AML-193 (cell line): ENCODE measurements at places on chromosomes 4 and X.

- no peak for DNase-seq
Measured at GRCh38 chrX:140799216-140799615, 89.7 kb downstream of the LINC00632 start.

DNA sequence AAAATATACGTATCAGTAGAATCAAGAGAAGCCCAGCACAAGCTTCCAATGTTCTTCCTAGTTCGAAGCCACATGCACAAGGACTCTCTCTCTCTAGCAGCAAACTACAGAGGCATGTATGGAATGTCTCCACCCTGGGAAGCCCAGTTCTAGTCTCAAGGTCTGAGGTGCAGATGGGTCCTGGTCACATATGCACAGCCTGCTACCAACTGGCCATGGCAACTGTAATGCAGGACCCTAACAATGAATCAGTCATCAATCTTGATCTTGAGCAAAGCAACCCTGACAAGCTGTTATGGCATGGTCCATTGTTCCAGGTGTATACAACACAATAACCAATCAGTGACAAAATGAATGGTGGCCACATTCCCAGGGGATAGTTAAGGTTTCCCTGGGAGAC lies 55.8 kb downstream of the MBNL3 start:
- no peak for DNase-seq

DNA sequence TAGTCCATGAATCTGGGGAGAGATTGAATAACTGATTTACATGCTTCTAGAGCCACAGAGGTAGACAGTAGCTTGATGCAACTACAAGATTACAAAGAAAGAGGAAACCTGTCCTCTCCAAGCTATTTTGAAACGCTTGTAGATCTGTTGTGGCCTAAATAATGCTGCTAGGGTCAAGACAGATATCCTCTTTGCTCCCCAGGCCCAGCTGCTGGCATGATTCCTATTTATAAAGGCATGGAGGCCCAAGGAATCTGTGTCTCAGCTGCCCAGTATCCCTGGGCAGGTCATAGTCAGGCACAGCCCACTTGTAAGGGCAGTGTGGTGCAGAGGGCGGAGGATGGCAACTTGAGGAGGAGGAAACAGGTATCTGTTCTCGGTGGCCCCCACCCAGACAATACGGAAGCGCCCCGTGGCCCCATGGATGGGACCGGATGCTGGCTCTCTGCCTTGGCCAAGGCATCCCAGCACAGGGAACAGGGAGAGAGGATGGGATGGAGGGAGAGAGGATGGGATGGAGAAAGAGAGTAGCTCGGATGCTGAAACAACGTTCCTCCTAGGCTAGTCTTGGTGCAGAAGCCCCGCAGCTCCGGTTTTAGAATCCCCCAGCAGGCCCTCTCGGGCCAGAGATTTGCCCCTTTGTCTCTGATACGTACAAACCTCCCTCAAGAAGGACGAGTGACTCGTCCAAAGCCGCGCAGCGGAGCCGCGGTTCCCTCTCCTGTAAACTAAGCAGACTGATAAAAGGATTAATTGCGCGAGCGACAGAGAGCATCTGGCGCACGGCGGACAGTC lies 767 bp upstream of the SMIM20 start:
- DNase-seq = no peak

DNA sequence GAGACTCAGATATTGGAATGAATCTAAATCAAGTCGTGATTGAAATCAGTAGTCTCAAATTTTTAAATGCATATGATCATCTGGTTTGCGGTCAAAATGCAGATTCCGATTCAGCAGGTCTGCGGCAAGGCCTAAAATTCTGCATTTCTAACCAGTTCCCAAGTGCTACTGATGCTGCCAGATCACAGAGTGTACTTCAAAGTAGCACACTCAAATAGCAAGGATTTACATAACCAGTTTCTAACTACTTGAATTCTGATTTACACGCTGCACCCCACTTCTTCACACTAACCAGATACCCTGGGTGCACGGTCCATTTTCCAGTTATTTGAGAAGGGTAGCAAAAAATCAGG lies 752 bp downstream of the MBTPS2 start:
- DNase-seq = no peak

DNA sequence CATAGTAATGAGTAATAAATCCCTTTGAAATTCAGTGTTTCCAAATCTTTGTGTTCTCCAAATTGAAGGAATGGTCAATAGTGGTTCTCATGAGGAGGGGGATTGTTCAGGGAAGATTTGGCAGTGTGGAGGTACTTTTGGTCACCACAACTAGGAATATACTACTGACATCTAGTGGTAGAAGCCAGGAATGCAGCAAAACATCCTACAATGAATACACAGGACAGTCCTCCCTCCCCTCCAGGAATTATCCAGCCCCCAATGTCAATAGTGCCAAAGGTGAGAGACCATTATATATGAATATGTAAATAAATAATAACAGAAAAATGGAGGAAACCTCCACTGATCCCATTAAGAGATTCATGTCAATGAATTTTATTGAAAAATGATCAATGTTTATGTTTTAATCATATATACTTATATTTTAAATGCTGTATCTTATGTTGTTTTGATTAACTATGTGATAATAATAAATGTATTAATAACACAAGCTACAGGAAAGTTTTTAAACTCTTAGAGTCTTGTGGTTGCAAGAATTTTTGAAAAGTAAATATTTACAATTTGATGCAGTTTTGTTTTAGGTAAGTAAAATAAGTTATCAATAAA lies 14.4 kb upstream of the FAM9A start:
- DNase-seq = peak; percentile 9

GRCh38 chrX:3244955-3245354 lies 101.5 kb downstream of the MXRA5 start:
- DNase-seq = no peak

GRCh38 chrX:8743126-8743732 lies 11.3 kb upstream of the ANOS1 start:
- DNase-seq = peak; percentile 18

GRCh38 chr4:38531141-38531727 lies 132.8 kb upstream of the KLF3 start:
- no peak for DNase-seq

DNA sequence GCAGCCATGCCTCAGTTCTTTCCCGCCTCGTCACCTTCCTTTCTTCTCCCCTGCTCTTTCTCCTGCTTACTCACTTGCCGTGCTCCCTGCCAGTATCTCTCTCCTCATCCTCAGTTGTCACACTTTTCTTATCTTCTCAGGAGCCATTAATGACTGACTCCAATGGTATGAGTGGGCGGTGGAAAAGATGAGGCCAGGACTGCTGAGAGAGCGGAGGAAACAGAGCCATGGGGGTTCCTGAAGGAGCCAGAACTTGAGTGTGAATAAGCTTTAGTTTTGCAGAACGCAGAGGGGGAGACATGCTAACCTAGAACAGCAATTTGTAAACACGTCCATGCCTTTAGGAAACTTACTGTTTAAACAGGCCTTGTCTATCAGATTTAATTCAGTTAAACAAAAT lies 126.5 kb downstream of the CHIC2 start:
- DNase-seq = no peak

DNA sequence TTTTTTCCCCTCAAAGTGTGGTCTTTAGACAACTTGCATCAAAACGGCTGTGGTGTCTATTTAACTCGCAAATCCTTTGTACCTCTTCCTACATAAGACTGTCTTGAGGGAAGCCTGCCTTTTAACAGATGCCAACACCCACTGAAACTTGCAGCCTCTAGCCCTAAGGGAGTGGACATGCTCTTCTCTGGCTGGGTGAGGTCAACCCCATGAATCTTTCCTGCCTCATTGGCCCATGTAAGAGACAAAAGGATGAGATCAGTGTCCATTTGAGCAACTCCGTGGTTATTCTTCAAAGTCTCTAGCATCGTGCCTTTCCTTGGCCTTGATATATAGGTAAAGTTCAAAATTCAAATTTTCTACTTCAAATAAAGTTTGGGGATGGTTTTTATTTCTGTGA lies 134.7 kb downstream of the SHROOM3 start:
- no peak for DNase-seq

DNA sequence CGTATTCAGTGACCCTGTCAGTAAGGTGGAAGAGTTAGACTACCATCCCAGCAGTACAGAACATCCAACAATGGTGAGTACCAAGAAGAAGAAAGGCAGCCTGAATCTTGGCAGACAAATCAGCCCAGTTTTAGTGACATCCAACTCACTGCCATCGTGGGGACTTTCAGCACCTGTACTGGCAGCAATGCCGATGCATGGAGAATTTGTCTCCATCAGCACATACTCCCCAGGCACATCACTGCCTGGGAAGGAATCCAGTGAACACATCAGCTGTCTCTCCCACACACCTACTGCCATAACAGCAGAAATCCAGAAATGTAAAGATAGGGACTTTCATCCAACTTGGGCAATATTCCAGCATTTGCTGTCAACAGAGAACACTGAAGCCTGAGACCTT lies 29.8 kb downstream of the PTCHD1 start:
- DNase-seq = no peak

DNA sequence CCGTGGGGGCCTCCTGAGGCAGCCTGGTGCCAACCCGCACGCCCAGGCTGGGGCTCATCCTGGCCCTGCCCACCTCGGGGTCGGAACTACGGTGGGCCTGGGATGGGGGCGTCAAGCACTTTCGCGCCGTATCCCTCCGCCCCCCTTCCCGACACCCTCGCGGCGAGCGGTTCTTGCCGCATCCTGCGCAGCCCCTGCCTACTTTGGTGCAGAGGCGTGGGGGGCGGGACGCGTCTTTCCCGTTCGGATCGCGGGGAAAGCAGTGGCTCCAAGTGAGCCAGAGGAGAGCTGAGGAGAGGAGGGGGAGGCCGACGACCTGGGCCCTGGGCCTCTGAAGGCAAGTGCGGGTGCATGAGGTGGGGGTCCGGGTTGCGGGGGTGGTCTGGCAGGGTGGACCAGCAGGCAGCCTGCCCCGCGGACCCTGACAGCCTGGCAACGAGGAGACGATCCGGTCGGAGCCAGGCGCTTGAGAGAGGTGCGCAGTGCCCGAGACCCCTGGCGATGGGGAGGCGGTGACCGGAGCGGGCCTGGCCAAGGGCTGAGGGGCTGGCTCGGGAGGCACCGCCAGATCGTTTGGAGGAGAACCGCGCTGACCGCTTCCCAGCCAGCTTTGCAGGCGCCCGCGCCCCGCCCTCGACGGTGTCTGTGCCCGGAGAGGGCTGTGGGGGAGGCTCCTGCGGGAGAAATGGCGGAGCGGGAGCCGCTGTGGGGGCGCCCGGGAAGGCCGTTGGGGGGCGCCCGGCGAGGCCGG lies at the start of gene GPRASP2:
TSS of gene GPRASP2 (plus strand) at position 233 of the 751 bp plus-strand sequence. CDS start 2,422 bp downstream, outside the sequence.
- DNase-seq = no peak

GRCh38 chr4:10521424-10521823 lies 64.2 kb upstream of the ZNF518B start:
- DNase-seq = no peak

DNA sequence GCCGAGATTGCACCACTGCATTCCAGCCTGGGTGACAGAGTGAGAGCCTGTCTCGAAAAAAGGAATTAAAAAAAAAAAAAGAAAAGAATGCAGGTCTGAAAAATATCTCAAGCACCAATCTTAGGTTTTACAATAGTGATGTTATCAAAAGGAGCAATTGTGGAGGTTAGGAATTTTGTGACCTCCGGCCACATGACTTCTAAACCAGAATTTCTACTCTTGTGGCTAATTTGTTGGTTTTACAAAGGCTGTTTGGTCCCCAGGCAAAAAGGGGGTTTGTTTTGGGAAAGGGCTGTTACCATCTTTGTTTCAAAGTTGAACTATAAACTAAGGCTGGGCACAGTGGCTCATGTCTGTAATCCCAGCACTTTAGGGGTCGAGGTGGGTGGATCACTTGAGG lies 15.4 kb upstream of the ZNF41 start:
- DNase-seq = no peak

GRCh38 chr4:30840571-30840970 lies 120.4 kb downstream of the PCDH7 start:
- no peak for DNase-seq

GRCh38 chrX:131791608-131792355 lies 231.3 kb upstream of the STK26 start:
- DNase-seq = no peak

- DNase-seq = no peak
Measured at GRCh38 chr4:6618386-6619115, 21.9 kb upstream of the MRFAP1 start.

- DNase-seq = peak; percentile 99
Measured at GRCh38 chr4:40621592-40622512, 7.8 kb downstream of the RBM47 start.

- DNase-seq = no peak
Measured at GRCh38 chr4:140037353-140038030, 116.5 kb downstream of the MAML3 start.

GRCh38 chr4:147492306-147492705 lies 11.4 kb downstream of the EDNRA start:
- DNase-seq = no peak

DNA sequence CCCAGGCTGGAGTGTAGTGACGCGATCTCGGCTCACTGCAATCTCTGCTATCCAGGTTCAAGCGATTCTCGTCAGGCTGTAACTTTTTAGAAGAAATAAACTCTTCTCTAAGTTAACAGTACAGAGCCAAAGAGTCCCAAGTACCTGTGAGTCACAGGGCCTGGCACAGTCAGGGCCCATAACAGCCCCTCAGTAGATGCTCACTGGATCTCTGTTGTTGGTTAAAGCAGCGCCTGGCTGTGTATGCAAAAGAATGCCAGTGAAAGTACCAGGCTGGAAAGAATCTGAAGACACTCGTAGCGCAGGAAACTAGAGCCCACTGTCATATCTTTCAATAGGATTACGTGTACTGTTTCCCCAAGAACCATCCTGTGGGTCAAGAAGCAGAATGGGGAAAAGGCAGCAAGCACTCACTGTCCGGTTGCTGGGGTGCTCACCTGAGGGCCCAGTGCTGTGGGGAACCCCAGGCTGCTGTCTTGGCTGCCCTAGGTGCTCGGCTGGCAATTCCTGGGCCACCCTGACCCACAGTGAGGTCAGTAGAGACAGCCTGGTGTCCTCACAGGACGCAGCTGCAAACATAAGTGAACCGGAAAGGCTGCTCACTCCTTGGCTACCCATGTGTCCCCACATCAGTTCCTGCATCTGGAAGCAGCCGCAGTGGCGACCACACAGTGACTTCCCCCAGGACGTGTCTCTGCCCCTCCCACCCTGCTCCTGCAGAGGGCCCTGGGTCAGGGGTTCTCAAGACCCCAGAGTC lies 3.1 kb upstream of the SLBP start:
- peak; percentile 87 for DNase-seq

DNA sequence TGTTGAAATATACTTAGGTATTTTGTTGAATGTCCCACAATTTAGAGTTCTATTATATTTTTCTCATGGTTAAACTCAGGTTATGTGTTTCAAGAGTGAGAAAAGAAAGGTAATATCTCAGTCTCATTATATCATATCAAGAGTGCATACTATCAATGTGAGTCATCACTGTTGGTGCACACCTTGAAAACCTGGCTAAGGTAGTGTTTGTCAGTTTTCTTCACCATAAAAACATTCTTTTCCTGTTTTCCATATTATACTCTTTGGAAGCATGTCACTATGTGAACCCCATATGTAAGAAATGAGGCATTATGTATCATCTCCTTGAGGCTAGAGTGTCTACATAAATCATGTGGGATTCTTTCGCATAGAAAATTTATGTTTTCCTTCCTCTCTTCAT lies 307.6 kb upstream of the CTSO start:
- no peak for DNase-seq

DNA sequence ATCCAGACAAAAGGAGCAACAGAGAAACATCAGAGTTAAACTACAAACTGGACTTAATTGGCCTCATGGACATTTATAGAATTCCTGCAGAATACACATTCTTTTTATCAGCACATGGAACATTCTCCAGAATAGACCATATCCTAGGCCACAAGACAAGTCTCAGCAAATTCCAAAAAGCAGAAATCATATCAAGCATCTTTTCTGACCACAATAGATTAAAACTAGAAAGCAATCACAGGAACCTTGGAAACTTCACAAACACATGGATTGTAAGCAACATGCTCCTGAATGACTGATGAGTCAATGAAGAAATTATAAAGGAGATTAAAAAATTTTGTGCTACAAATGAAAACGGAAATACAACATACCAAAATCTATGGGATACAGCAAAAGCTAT lies 526.7 kb downstream of the PCDH7 start:
- DNase-seq = no peak
